Trophoblast cell (in vitro differentiated cells and primary cell): ENCODE measurements at places on chromosomes 5 and 9.

DNA sequence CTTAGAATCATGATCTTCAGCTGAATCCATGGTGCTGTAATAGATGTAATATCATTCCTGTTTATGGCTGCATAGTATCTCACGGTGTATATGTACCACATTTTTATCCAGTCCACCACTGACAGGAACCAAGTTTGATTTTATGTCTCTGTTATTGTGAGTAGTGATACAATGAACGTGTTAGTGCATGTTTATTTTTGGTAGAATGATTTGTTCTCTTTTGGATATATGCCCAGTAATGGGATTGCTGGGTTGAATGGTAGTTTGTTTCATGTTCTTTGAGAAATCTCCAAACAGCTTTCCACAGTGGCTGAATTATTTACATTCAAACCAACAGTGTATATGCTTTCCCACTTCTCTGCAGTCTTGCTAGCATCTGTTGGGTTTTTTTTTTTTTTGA, 175.1 kb upstream of the CDH10 start:
- DNase-seq: no peak

DNA sequence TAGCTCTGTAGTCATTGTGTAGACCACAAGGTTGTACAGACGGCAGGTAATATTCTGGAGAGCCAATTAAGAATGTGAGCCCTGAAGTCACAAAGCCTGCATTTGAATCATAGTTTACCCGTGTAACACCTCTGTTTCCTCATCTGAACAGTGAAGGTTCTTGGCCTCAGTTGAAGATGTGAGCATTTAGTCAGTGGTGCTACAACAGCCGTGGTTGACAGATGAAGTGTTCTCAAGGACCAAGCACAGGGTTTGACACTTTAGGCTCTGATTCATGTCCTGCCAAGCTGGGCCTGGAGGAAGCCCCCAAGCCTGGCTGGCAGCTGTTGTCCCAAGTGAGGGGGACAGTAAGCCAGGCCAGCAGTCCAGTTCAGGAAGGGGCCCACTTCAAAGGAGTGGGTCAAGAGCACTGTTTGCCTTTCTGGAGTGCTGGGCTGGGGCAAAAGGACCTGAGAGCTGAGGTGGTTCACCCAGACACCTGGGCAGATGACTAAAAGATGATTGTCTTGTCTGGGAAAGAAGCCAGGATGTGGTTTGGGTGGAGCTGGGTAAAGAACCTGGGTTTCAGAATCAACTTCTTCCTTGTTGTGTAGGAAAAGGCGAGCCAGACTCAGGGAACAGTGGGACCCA, 20.7 kb downstream of the FAXDC2 start:
- no peak for DNase-seq

DNA sequence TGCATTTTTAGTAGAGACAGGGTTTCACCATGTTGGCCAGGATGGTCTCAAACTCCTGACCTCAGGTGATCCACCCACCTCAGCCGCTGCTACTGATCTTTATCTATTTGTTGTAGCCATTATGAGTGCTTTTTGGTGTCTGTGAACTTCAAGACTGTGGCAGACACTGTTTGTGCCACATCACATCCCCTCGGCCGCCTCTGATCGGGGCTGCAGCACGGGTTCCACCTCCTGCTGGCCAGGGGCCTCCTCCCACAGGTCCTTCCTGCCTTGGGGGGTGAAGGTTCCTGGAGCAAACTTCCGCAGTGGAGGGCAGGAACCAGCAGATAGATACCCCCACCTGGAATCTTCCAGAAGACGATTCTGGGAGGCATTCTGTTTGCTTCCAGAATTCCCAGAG, 98.5 kb downstream of the C9orf50 start:
- no peak for DNase-seq

DNA sequence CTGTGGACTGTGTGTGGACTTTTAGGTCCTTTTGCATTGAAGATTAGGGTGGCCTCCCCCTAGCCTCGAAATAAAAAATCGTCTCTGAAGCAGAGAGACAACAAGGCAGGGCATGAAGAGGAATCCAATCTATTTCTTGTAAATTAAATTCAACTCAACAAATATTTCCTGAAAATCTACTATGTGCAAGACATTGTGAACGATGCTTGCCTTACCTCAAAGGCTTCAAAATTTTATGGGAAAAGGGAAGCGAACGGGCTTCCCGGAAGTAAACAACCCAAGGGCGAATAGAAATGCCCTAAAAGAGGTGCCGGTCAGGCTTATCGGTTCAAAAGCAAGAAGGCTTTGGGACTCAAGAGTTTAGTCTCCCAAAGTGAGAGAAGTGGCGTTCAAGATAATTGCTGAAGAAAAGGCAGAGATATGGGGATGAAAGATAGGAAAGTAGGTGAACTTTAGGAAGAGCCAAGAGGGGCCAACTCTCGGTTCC, 525 bp downstream of the KIF24 start:
- no peak for DNase-seq

DNA sequence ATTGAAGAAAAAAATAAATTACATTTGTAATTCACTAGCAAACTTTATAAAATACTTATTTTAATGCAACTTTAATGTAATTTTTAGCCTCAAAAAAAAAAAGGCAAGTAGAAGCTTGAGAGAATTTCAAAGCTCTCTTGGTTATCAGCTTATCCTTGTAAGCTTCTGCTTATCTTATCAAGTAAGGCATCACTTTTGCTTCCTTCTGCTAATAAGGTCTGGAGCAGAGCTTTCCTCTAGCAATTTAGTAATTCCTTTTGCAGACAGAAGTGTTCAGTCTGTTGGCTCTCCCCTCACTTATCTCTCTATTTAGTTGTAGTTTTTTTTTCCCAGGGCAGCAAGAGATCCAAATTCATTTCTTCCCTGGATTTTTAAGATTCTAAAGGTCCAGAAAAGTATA, 525.0 kb downstream of the ISL1 start:
- no peak for DNase-seq

GRCh38 chr5:172806897-172807672, 27.0 kb upstream of the ERGIC1 start:
- DNase-seq: peak; percentile 95

DNA sequence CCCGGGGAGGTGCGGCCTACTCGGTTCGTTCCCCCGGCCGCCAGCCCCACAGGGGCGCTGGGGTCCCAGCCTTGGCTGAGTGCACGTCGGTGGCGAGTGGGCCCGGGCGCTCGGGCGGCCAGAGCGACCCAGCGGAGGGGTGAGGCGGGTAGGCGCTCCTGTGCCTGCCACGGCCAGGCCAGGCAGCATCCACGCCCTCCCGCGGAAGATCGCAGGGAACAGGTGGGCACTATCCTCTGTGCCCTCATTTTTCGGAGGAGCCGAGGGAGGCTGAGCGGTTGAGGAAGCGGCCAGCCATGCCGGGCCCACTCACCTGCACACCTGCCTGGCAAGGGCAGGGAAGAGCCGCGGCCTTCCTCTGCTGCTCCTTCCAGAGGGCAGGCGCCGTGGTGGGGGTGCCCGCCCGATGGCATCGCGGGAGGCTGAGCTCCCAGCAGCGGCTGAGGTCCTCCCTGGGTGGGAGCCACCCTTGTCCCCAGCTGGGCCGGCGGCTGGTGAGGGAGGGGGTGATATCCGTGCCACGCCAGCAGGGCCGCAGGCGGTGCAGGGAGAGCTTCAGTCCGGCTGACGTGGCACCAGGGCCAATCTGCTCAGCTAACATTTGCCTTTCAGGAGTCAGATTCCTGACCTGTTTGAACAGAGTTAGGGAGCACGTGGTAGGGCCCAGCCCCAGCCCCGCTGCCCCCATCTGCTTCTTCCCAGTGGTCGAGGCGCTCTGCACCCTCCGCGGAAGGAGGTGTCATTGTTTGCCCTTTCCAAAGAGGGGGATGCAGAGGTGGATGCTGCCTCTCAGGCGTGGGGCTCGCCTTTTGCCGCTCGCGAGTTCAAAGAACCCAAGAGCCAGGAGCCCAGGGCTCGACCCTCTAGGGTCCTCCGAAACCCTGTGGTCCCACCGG, 1.6 kb upstream of the SEC16A start:
- peak; percentile 24 for DNase-seq

DNA sequence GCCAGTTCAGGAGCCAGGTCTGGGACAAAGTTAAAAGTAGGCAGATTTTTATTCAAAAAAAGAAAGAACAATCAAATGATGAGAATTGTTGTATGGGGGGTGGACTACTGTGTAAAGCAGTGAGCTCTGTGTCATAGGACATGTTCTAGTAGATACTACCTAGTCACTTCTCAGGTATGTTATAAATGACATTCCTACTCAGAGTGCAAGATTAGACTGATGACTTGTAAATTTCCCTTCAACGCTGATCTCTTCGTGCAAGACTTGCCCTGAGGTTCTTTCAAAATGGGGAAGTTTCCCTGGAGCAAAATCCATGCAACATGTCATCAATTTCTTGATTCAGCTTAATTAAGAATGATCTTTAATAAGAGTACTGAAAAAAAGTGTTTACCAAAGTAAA, 175.1 kb downstream of the RORB start:
- peak; percentile 82 for DNase-seq

DNA sequence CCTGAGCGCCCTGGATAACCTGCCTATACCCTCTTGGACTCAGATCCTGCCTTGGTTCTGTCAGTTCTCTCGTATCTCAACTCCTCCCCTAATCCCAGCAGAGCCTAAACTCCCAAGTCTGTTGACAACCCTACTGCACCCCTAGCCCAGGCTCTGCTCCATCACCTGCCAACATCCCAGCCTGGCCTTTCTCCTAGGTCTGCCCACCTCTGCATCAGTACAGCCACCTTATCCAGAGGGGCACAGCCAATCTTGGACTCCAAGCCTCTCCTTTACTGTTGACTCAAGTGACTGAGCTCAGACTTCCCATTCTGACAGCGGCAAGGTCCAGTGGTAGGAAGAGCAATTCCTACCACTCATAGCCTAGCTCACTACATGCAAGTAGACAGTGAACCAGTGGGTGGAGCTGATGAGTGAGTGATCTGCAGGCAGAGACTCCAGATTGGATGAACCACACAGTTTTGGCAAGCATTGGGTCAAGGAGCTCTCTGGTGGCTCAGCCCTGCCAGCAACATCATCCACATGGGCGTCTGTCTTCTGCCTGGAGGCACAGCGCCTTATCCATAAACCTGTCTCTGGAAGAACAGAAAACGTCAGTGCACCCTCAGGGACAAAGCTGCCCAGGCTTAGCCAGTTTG, 26.5 kb downstream of the TRMO start:
- DNase-seq: peak; percentile 30

DNA sequence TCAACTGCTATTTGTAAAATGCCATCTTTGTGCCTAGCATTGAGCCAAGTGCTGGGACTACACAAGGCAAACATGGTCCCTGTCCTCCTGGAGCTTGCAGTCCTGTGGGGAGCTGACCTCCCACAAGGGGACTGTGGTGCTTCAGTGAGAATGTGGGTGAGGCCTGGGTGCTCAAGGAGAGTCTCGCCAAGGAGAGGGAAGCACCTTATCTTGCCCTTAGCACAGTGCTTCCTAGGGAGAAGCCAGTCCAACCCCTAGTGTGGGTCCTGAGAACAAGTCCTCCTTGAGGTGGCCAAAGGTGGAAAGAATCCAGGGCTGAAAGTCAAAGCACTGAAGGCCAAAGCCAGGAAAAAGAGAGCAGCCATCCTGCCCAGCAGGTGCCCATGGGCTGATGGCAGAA, 31.1 kb upstream of the MVB12B start:
- DNase-seq: no peak

DNA sequence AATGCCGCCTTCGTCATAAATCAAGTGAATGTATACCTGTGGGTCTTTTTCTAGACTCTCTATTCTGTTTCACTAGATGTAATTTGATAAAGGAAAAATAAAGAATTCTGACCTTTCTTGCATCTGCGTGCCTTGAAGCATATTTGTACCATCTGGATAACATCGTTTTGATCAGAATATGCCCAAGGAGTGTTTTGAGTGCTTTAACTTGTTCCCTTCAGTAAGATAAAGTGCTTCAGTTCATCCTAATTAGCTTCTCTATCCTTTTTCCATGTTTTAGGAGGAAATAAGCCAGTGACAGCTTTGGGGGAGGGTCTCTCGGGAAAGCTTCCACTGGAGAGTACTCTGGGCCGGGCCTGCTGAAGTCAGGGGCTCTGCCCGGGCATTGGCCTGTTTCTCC, 113.5 kb upstream of the DAP start:
- no peak for DNase-seq

DNA sequence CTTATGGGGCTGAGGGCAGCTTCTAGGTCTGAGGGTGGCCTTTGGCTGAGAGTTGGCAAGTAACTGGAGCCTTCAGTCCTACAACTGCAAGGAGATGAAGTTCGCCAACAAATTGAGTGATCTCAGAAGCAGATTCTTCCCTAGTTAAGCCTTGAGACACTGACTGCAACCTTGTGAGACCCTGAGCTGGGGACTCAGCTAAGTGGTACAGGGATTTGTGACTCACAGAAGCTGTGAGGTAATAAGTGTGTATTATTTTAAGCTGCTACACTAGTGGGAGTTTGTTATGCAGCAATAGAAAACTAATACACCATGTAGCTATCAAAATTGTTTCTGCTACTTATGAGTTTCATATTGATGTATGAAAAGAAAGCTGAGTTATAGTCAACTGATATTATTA, 279.2 kb downstream of the PIK3R1 start:
- DNase-seq: no peak

DNA sequence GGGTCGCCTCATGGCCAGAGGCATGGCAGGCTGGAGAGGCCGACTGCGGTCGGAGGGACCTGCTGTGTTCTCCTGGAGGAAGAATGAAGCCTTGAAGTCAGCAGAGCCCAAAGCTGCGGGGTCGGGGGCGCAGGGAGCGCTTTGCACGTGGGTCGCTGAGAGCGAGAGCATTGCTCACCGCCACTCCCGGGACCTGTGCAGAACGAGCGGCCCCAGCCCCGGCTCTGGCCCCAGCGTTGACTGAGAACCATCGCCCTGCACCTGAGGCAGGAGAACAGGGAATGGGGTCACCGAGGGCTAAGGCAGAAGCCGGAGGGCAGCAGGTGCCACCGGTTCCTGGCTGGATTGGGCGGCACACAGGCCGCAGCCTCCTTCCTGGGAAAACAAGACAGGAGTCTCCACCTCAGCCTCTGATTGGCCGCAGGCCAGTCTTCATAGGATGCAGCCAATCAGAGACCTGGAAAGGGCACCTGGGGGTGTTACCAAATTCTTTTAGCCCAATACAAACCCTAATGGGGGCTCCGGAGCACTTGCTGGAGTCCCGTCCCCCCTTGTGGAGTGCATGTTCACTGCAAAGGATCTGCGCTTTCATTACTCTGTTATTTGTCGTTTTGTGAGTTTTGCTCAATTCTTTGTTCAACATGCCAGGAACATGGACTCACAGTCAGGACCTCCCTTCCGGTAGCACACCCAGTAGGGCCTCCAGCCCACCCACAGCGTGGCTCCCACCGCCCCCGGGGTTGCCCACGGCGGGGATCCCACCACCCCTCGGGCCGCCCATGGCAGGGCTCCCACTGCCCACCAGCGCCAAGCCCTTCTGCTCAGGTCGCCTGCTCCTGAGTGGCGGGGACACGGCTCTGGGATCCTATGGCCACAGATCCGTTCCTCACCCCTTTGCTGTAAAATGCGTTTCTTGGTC, 24.7 kb upstream of the SLC6A19 start:
- DNase-seq: no peak

DNA sequence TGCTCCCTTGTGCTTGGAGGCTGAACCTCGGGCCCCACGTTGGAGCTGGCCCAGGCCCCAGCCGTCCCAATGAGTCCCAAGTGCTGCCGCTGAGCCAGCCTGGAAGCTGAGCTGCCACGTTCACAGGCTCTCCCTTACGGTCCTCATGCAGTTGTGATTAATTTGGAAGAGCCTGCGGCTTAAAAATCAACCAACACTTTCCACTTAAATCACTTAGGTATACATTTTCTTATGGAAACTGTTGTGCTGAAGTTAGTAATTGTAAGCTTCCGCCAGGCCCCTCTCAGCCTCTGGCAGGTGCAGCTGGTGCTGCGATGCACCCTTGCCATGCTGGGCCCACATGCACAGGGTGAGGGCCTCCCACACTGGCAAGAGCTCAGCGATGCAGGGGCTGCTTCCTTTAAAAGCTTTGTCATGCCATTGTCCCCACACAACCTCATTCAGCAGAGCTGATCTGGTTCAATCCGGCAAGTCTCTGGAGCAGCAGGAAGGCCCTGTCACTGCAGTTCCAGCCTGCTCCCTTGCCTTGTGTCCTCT, 61.0 kb downstream of the IPPK start:
- no peak for DNase-seq
